Fibroblast of villous mesenchyme (primary cell): ENCODE measurements at places on chromosomes 6 and 20. TPM values are rescaled to one million over a fixed set of nuclear protein-coding genes. Genes with fewer than 3 reads are reported as not detected.

DNA sequence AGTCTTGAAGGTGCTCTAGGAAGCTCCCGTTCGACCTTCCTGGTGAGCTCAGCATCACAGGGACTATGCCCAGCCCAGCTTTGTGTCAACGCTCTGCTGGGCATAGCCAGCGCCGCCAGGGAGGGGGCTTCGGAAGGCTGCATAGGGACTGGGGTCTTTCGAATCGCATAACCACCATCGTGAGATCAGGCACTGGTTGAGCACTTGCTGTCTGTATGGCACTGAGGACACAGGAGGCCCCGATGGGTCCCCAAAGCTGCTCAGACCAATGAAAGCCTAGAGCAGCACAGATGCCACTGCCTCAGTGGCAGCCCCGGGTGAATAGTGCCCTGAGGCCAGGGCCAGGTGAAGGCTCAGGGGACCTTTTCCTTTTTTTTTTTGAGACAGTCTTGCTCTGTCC, 96.7 kb downstream of the TAF4 start:
- no peak for DNase-seq

GRCh38 chr6:138541823-138542481, 42.7 kb upstream of the NHSL1 start:
- DNase-seq, result peak; percentile 77

DNA sequence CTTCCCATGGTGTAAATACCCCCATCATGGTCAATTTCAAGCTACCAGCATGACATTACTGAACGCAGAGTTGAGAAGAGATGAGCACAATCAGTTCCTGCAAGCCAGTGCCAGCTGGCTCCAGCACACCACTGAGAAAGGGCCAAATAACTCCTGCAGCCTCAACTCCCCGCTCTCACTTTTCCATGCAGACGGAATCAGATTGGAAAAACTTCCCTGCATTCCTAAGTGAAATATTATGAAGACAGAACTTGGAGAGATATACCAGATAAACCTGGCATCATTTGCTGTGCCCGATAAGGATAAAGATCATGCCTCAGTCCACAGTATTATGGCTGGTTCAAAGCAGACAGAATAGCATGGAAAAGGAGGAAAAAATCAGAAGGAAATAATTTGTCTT, 56.7 kb downstream of the FILIP1 start:
- DNase-seq, result no peak

GRCh38 chr20:37977786-37978185, 55.5 kb downstream of the TTI1 start:
- DNase-seq, result no peak

- DNase-seq, result peak; percentile 74
These were observed 236.3 kb upstream of the ZNF217 start for GRCh38 chr20:53829724-53830521.

- peak; percentile 42 for DNase-seq
These were observed 13.9 kb upstream of the IPCEF1 start for GRCh38 chr6:154370545-154370944.

DNA sequence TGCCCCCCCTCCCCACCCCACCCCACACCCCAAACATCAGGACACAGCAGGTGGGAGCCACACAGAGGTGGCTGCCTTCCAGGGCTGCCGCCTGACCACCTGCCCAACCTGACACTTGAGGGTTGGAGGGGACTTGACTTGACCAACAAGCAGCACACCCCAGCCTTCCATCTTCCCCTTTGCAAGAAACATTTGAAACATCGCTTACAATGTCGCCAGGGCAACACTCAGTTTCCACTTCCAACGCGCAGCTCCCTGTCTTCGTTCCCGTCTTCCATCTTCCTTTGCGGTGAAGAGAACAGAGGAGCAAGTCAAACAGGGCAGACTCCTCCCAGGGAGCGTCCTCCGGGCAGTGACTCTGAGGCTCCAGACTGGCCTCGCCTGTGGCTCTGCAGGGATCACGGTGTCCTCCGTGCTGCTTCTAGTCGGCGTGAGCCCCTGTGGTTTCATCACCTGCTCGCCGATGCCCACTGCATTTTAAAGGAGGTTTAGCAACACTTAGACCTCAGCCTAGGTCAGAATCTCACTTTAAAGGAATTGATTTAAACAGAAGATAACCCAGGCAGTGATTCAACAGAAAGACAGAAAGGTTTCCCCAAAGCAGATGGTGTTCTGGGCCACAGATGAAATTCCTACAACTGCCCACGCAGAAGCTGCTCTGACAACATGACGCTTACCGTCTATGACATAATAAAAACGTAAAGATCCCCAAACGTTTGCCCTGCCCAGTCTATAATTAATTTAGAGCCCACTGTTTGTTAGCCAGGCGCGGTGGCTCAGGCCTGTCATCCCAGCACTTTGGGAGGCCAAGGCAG, 130.8 kb downstream of the TAF4 start:
- DNase-seq, result peak; percentile 16

DNA sequence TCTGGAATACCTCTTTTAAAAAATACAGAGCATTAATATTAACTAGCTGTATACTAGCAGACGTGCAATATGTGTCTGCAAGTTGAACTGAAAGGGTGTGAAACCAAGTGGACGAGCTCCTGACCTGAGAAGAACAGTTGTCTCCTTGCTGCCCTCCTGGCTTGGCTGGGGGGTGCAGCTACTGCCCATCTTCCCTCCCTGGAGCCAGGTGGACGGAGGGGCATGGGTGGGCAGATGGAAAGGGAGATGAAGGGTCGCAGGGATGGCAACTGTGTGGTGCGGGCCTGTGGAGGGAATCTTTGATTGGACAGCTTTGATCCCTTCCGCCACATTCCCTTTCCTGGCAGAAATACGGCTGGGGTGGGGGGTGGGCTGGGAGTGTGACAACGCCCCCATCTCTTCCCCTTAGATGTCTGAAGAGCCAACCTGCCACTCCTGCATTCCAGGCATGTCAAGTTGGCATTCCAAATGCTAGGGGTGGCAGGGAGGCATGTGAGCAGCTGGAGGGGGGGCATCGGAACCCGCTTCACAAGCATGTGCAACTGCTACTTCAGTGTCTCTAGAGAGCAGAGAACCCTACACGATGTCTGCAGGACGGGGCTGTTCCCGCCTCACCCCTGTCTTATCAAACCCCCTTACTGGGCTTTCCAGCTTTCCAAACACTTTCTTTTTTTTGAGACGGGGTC, 37.3 kb downstream of the SRSF3 start:
- no peak for DNase-seq

- DNase-seq, result no peak
These were observed 14.0 kb downstream of the HDDC2 start for GRCh38 chr6:125287718-125288117.

DNA sequence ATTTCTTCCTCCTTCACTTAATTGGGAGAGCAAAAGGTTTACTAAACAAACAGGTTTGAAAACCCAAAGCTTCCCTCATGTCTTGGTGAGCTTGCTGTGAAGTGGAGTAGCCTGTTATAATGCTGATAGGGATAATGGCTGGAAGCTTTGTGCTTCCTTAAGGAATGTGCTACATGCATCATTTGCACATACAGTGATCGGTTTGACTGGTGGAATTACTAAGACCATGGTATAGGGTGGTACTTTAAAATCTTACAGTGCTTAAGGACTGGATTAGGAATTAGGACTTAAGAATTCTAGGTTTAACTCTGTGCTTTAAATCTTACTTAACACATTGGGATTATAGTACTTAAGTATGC, 75.7 kb downstream of the ARID1B start:
- no peak for DNase-seq

GRCh38 chr6:140438346-140438735, 1063.9 kb upstream of the CITED2 start:
- no peak for DNase-seq

DNA sequence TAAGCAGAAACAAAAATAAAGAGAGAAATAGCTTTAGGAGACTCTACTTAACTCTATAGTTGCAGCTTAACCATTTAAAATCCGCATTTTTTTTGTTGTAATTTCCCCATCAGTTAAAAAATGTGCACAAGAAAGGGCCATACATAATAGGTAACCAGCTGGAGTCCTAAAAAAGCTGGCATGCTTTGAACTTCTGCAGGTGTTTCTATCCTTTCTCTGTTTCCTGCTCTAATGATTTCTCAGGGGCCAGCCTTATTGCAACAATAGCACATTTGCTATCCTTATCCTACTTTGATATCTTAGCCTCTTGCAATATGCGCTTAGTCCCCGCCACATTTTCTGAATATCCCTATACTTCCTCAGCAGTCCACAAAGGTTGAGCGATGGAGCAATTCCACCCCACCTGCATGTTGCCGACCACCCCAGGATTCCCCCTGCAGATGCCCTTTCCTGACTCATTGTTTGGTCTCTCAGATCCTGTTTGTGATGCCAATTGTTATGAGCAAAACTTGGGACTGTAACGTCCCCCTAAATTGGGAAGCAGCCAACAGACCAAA, 48.5 kb downstream of the TRIM27 start:
- DNase-seq, result no peak

- DNase-seq, result no peak
These were observed 200.9 kb downstream of the BACH2 start for GRCh38 chr6:90095788-90096187.

DNA sequence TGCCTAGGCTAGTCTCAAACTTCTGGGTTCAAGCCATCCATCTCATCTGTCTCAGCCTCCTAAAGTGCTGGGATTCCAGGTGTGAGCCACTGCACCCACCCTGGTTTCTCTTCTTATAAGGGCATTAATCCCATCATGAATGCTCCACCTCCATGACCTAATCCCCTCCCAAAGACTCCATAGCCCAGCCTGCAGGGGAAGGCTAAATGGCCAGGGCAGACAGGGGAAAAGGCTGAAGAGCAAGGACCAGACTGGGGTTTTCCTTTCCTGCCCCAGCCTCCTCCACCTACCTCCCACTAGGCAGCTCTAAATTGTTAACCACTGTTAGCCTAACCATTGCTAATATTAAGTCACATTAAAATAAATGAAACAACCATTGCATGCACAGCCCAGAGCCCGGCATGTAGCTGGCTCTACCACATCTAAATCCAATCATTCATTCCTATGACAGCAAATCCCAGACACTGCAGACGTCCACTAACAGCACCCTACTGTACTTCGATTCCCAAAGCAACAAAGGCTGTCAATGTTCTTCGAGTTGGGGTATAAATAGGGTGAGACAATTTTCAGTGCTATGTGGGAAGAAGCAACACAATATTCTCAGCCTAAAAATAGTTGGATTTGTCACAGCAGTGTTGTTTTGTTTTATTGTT, 243.2 kb upstream of the ARID1B start:
- DNase-seq, result no peak

- DNase-seq, result peak; percentile 91
These were observed 1.1 kb downstream of the SPAG4 start for GRCh38 chr20:35616465-35617396.

- DNase-seq, result no peak
These were observed 9.5 kb upstream of the NXT1 start for GRCh38 chr20:23341073-23341472.

GRCh38 chr6:104326173-104327001, 533.3 kb downstream of the HACE1 start:
- DNase-seq, result peak; percentile 45

DNA sequence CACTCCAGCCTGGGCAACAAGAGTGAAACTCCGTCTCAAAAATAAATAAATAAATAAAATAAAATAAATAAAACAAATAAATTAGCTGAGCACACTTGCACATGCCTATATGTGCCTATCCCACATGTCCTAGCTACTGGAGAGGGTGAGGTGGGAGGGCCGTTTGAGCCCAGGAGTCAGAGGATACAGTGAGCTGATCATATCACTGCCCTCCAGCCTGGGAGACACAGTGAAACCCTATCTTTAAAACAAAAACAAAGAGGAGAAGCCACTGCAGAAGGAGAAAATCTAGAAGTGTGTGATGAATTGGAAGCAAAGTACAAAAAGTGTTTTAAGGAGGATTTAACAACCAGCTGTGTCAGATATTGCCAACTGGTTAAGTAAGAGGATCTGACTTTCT, 728.4 kb downstream of the PTPRT start:
- no peak for DNase-seq

- DNase-seq, result peak; percentile 62
These were observed 4.2 kb upstream of the TTPAL start for GRCh38 chr20:44471481-44471882.

GRCh38 chr20:24633026-24633425, 163.6 kb downstream of the SYNDIG1 start:
- no peak for DNase-seq

DNA sequence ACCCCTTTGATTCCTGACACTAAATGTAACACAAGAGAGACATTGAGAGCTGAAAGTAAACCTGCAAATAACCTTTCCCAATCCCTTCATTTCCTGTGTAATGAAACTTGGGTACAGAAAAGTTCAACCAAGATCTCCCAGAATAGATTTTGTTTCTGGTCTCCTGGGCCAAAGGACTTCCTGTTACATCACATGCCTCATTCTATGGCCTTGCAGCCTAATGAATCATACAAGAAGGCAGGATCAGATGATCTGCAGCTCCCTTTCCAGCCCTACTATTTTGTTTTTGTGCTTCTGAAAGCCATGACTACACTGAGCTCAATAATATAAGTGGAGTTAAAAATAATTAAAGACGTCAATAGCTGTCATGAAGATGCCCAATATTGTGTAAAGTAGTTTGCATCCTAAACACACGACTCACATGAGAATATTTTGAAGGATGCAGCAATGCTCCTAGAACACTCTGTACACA, 73.4 kb upstream of the NOX3 start:
- DNase-seq, result peak; percentile 93

DNA sequence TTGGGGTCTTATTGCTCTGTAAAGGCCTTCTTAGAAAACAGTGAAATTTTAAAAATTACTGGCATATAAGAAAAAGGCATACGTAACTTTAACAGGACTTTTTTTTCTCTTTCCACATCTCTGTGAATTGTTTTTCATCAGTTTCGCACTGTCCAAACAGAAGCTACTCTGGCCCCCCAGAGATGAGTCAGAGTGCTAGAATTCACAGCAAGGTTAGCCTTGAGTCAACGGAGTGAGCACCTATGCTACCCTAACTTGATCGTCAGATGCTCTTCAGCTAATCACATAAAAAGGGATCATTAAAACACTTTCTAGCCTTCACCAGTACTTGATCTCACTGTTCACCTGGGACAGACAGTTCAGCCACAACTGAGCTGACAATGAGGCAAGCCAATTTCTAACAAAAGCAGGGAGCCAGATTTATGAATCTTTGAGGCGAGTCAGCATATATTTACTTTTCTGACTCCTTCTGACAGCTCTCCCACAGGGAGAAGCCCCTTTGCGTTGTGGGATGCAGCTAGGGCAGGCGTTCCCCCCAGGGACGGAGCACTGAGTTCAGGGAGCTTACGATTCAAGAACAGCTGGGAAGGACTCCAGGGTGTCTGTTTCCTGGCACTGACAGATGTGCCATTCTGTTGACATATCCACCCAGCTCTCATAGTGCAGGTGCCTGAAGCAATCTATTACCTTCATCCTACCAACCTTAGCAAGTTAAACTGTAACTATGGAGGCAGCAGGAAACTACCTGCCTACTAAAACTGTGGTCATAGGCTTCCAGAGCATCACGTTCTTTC, 46.4 kb upstream of the SPDEF start:
- no peak for DNase-seq

The RBBP8NL gene
- not detected in 2 replicates for total RNA-seq

The PRRT1 gene
- total RNA-seq, result under 0.01 and 0.32 TPM in 2 replicates

The MEI4 gene
- under 0.01 TPM in 1 of 2 replicates, not detected in the other for total RNA-seq

The RPS6KA2 gene
- 15.5 and 20.0 TPM in 2 replicates for total RNA-seq

The C6orf141 gene
- total RNA-seq, result 0.43 and 1.6 TPM in 2 replicates

The TBX18 gene
- 3.0 and 6.8 TPM in 2 replicates for total RNA-seq
